ENCODE measurements at places on chromosomes 4 and X.

GRCh38 chr4:70802928-70803580 lies 36.6 kb downstream of the GRSF1 start:
- no peak for DNase-seq

DNA sequence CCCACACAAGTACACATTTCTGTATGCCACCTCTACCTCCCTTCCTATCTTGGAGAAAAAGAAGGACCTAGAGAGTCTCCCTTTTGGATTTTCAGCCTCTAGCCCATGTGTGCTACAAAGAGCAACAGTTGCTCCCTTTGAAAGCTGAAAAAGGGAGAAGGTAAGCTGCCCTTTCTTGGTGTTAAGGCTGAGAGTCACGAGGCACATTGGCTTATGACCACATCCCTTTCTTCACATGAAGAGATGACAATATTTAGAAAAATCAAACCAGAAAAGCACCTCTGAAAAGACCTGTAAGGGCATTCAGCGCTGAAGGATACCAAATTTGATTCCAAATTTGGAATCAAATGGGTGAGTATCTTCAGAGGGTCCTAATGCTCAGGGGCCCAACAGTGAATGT lies 6.4 kb upstream of the FGFBP1 start:
- DNase-seq = no peak

DNA sequence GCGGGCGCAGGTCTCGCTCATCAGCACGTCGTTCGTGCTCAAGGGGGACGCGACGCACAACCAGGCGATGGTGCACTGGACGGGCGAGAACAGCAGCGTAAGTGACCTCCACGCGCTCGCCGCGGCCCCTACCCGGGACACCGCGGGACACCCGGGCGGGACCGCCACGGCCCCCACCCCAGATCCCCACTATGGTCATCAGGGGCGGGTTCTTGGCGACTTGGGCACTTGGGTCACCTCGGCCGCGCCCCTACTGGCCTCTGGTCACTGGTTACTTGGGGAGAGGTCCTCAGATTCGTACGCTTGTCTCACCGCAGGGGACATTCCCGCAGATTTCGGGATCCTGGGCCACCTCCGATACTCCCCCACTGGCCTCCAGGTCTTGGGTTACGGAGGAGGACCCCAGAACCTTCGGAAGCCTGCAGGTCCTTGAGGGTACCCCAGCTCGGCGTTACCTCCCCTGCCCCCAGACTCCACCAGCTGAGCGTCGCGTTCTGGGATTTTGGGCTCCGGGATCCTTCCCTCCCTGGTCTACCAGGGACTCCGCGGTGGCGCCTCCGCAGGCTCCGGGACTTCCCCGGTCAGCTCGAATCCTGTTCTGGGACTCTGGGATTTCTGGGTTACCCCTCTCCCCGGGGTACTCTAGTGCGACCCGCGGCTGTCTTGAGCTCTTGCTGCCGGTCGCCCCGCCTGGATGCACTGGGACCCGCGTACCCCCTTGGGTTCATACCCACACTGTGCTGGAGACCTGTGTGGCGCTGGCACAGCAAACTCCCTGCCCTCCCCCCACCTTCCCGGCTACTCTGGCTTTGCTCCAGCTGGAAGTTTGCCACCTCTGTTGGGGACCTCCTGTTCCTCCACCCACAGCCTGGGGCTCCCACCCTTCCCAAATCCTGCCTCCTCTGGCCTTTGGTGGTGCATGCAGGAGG lies 956 bp downstream of the SORCS2 start:
- DNase-seq = peak; percentile 39

GRCh38 chr4:173490817-173491528 lies 39.1 kb downstream of the HAND2 start:
- DNase-seq = no peak

GRCh38 chr4:165379678-165380064 lies 863 bp downstream of the CPE start:
- DNase-seq = peak; percentile 65
